ENCODE measurements at places on chromosomes 7 and 10.
A peak's percentile ranks its signal among the peaks of the same experiment; 100 is the strongest.

GRCh38 chr10:104127411-104127810 is 5.4 kb downstream of the SFR1 start:
- peak; percentile 8 for DNase-seq

GRCh38 chr7:25964483-25964991 is 187.5 kb upstream of the NFE2L3 start:
- DNase-seq, result no peak

- no peak for DNase-seq
Measured at GRCh38 chr10:31875608-31876007, 53.0 kb downstream of the ARHGAP12 start.

GRCh38 chr10:17125206-17125893 is 4.3 kb downstream of the CUBN start:
- DNase-seq, result no peak

DNA sequence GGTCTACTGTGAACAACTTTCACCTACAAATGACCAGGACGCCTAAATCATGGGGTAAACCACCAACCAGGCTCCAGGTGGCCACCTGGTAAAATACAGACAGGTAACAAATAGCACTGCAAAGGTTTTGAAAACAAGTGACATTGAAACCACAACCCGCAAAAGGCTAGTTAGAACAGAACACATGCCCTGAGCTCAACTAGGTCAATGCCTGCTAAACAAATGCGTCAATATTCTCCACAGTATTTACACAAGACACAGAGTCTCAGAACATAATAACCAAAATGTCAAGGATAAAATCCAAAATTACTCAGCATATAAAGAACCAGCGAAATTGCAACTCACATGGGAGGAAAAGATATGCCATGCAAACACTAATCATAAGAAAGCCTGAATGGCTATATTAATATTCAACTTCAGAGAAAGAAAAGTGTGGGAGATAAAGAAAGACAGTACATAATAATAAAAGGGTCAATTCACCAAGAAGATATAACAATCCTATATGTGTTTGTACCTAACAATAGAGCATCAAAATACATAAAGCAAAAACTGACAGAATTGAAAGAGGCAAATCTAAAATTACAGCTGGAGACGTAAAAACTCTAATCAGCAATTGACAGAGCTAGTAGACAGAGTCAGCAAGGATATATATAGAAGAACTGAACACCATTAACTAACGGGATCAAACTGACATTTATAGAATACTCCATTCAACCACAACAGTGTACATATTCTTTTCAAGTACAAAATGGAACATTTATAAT is 47.6 kb downstream of the SMURF1 start:
- no peak for DNase-seq

DNA sequence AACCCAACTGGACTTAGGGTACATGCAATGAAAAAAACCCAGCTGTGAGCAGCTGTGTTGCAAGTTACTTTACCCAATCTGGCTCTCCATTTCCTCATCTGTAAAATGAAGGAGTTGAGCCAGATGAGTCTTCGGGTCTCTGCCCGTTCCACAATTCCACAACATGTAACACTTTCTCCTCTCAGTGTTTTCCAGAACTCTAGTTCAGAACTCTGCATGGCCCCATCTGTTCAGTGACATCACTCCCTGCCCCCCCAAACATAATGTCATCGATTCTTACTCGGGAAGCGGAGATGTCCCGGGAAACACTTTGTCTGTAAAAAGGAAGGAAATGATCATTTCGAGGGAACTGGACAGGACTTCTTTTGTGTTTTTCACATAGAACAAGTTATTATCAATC is 2.5 kb downstream of the SH3PXD2A start:
- peak; percentile 57 for DNase-seq

GRCh38 chr7:27297356-27297755 is 54.8 kb downstream of the EVX1 start:
- DNase-seq, result no peak

DNA sequence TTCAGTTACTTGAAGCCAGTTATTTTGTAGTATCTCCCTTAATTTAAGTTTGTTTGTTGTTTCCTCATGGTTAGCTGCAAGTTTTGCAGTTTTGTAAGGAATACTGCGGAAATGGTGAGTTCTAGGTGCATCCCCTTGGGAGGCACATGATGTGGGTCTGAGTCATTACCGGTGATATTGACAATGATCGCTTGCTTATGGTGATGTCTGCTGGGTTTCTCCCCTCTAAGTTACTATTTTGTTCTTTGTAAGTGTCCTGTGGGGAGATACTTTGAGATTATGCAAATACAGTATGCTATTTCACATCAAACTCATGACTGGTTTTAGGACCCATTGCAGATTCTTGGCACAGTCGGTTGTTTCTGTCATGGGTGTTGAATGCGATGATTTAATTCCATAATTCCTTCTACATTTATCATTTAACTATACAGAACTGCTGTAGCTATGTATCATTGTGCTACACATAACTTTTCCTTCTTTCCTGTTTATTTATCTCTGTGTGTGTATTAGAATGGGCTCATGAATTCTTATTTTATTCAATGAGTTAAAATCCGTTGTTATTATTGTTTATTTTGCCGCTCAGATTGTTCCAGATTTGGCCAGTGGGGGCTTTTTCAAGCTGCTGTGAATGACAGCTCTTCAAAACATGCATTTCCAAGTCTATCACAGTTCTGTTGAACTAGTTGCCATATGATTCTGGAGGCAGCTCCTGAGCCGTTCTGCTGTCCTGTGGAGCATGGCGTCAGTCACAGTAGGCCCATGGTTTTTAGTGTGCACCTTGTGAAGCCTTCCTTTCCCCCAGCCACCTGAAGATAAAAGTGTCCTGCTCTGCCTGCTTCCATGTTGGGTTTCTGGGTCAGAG is 18.4 kb downstream of the TSPAN14 start:
- no peak for DNase-seq

DNA sequence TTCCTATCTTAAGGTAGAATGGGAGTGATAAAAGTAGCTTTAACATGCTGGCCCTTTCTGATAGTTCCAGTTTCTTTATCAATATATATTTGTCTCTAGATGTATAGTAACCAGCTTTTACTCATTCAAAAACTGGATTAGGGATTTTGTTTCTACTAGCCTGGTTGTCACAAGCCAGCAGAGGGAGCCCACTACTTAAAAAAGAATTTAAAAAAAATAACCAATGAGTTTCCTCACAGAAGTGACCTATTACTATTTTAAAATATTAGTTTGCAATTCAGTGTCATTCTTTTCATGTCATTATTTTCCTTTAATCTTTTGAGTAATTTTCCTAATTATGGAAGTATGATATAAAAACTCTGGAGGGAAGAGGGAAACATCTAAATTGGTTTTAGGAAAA is 142.1 kb downstream of the PHTF2 start:
- peak; percentile 35 for DNase-seq

Data from suppressor macrophage (primary cell).